Mucosa of descending colon (tissue), 3 donors: ENCODE measurements at places on chromosomes 12 and 14. TPM values are rescaled to one million over a fixed set of nuclear protein-coding genes. Genes with fewer than 3 reads are reported as not detected.

GRCh38 chr12:57845478-57846284 lies 848 bp downstream of the CTDSP2 start:
- peak; percentile 79 for DNase-seq

- DNase-seq: no peak
Observed at GRCh38 chr14:99329711-99330315, 57.8 kb upstream of the BCL11B start.

TTC8 gene
- total RNA-seq: 14.1 TPM

- DNase-seq: no peak
Observed at GRCh38 chr12:46105735-46106134, 115.4 kb upstream of the SCAF11 start.

- DNase-seq: peak; percentile 82
Observed at GRCh38 chr14:39203659-39204606, 28.9 kb downstream of the PNN start.

- DNase-seq: no peak
Observed at GRCh38 chr12:79388011-79388410, 302.8 kb downstream of the PAWR start.
